ENCODE measurements at places on chromosomes 5 and 9.

GRCh38 chr5:92562065-92562464 lies 1019.0 kb downstream of the NR2F1-AS1 start:
- no peak for DNase-seq

GRCh38 chr5:143207563-143208364 lies 195.7 kb downstream of the NR3C1 start:
- DNase-seq: no peak

- DNase-seq: no peak
Measured at GRCh38 chr9:119368681-119369581, at the start of gene BRINP1. Gene BRINP1 (minus strand): TSS chr9:119369435. CDS start chr9:119313355, 56,080 bp downstream.

- no peak for DNase-seq
Measured at GRCh38 chr5:58299256-58299655, 160.6 kb downstream of the PLK2 start.
